ENCODE measurements at places on chromosomes 1 and 21.

DNA sequence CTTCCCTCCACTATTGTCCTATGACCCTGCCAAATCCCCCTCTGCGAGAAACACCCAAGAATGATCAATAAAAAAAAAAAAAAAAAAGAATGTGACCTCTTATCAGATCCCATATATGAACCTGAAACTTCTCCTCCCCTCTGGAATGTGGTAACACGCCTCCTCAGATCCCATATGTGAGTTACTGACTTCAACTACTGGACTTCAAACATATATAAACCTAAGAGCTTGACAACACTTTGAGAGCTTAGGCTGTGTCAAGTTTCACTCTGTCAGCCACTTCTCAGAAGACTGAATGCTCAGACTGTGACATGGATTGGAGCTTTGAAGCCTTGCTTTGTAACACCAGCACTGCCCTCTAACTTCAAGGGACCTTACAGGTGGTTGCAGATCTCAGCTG lies 148.4 kb downstream of the COP1 start:
- no peak for DNase-seq

GRCh38 chr21:14215971-14216641 lies at the start of gene RBM11:
Gene RBM11, plus strand, starts transcription at chr21:14216157. Its CDS starts 30 bp downstream, at chr21:14216187.
- DNase-seq, result peak; percentile 68

GRCh38 chr1:23452011-23452411 lies 27.5 kb upstream of the TCEA3 start:
- peak; percentile 60 for DNase-seq

GRCh38 chr1:91851130-91852010 lies 34.6 kb downstream of the TGFBR3 start:
- DNase-seq, result no peak

DNA sequence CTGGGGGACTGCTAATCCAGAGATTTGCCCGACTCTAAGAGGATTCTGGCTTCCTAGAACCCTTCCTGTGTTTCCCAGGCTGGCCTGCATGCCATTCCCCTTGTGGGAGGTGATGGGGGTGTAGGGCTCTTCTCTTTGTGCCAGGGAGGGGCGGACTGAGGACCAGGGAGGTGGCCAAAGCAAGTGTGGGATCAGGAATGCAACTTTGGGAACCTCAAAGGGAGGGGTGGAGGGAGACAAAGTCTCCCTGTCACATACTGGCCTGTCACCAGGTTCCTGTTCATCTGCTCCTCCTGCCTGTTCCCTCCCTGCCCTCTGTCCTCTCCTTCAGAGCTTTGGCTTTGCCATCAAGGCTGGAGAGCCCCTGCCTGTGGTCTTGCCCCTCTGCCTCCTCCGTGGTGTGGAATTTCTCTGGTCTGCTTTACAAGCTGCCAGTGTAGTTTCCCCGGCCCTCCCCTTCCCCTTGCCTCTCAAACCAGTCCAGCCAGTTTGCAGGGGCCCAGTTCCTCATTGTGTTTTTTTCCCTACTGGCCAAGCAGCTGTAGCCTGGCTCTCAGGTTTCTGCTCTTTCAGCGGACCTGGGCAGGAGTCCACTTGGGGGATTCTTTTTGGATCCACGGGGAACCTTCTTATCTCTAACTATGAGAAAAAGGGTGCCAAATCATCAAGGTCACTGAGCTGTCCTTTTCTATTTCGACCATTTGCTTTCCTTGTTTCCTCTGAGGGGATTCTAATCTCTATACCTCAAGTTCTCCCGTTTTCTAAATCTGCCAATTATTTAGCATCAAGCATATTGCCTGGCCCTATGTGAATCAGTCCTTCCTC lies 1.8 kb downstream of the CGN start:
- DNase-seq, result no peak

Measured in CD4-positive, alpha-beta T cell treated with Interleukin-17A for 1 hour (primary cell).